ENCODE measurements at places on chromosomes 3 and 15.

- no peak for DNase-seq
These were observed 91.5 kb upstream of the C3orf80 start for GRCh38 chr3:160133757-160134156.

DNA sequence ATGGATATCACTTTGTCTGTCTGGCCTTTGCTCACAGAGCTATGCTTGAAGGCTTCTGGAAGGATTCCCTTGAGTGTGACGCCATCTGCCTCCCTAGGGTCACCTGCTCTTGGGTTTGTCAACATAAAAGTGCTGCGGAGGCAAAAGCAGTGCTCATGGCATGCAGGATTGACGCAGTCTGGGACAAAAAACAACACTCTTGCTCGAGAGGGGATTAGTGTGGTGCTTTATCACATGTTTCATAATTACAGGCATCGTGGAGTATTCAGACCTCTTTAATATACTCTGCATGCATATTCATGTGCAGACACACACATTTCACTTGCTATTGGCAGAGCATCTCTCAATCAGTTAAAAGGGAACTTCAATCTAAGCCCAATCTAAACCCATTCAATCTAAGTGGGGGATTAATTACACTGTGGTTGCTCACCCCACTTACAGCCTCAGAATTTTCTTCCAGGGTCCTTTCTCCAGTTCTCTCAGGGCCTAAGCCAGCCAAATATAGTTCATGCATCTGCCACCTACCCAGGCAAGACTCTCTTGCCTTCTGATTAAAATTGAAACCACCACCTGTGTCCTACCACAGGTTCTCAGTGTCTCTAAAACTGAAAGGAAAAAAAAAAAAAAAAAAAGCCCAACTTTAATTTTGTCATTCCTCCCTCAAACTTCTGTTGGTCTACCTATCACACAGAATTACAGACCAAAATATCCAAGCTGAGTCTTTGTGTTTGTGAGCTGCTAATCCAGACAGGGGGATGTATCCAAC is 75.6 kb downstream of the BFSP2 start:
- DNase-seq, result no peak

DNA sequence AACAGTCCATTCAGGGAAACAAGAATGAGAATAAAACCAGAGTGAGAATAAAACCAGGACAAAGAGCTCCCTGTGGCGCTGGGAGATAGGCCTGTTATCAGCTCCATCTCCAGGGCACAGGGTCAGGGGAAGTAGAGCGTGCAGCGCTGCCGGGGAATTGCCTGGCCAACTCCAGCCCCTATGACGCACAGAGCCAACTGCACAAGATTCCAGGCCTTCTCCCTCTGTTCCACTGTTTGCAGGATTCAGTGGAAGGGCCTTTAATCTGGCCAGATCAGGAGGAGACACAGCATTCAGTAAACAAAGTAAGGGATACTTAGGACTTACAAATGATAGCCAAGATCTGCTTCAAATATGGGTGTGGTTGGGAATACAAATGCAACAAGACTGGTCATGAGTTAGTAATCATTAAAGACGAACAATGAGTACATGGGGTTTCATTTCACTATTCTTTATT is 49.4 kb downstream of the ITGB5 start:
- DNase-seq, result no peak

GRCh38 chr3:195064300-195064931 is 206.5 kb downstream of the XXYLT1 start:
- DNase-seq, result no peak

DNA sequence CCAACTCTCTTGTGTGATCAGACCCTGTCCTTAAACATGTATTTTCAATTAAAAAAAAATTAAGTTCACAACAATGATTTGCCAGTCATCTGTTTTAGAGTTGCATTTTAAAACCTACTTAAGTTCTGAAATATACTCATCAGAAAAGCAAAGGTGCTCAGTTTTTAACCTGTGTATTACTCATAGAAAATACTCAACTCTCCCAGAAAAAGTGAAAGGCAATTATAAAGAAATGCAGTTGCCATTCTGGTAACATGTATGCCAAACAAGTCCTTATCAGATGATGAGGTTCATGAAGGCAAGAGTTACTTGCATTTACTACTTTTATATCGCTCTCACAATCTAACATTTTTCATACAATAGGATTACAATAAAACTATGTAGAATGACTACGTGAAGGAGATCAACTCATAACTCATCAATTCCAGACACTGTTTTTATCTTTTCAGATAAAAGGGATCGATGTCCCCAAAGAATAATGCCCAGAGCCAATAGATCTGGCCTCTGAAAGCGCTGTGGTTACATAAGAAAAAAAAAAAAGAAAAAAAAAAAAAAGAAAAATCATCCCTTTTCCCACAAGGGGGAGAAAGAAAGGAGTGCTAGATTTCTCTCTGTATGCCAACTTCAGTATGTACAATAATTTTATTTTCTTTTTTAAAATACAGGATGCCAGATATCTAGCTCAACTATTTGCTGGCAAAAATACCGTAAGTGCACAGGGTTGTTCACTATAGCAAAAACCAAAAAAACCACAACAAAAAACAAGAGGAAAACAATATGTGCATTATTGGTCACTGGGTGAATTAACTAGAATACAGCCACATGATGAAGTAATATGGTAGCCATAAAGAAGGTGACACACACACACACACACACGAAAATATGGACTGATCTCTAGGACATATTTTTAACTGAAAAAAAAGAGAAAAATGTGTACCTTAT is 137.4 kb downstream of the NR1I2 start:
- DNase-seq, result no peak

- no peak for DNase-seq
These were observed 164.1 kb upstream of the CHRNA7 start for GRCh38 chr15:31866248-31866647.

DNA sequence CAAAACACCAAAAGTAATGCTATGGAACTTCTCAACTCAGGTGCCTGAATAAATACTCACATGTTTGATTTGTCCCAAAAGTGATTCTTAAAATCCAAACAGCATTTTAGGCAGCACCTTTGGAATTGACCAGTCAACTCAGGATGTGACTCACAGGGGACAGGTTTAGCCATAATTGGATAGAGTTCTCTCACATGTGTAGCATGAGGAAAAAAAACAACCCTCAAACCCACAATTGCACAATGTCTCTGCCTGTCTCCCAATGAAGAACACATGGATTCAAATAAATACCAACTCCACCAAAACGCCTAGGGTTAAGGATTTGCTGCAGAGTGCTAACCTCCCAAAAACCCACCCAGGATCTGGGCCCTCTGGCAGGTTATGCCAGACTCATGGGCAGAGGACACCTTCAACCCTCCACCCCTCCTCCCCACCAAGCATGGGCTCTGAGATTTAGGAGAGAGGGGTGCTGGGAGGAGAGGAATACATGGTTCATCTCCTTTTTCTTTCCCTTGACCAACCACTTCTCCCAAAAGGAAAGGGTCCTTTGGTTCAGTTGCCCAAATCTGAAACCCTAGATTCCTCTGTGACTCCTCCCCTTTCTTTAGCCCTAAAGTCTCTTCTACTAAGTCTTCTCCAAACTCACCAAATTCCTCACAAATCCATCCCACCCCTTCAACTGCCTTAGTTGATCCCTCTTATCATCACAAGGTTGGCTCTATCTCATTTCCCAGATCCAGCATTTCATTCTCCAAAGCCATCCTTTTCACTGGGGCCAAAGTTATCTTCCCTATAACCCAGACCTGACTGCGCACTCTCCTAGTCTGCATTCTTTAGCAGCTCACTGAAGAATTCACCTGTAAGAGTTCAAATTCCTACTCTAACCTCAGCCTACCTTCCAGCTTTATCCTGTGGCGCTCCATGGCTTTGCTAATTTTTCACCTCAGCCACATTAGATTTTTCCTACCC is 7.7 kb downstream of the RYK start:
- DNase-seq, result no peak

DNA sequence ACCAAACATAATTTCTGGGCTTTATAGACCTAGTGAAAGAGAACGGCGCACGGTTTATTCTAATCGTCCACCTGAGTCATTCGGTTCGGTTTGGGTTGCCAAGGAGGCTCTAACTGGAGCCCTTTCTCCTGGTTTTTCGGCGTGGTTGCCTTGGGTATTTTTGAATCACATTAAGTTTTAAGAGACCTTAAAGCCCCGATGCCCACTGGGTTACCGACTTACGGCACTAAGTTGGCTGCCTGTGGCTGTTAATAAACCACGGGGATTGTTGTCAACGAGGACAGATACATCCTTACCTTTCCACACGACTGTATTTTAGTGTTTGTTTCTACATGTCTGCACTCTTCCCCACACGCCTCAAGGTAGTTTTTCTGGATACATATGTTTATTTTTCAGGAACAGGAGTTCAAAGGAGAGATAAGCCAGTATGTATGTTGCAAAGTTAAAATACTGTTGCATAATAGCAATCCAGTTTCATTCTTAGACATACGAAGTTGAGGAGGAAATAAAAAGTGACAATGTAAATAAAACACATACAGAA is 1.2 kb upstream of the ANP32A start:
- no peak for DNase-seq

DNA sequence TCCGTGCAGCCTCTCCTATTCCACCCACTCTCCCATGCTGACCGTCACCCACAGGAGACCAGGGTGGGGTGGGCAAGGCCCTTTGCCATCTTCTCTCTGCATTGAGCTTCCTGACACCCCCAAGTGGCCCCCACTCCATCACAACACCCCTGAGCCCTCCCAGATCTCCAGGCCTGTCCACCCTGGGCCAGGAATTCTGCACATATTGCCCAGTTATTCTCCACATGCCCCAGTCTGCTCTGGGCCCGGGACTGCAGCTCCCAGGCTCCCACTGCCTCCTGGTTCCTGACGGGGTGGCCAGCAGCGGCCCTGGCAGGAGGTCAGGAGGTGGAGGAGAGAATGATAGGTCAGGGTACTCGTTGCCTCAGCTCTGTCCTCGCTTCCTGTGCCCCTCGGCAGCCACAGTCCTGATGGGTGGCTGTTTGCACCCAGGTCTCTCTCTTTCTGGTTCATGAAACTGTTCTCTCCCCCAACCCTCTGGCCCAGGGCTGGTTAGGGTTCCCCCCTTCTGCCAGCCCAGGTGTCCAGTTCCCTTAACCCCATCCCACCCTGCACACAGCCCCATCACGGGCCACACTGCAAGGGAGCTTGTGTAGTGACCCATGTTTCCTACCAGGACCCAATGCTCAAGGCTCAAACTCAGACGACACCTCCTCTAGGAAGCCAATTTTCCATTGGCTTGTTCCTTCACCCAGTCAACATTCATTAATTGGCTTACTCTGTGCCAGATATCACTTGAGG is 47.3 kb downstream of the IQSEC1 start:
- no peak for DNase-seq

DNA sequence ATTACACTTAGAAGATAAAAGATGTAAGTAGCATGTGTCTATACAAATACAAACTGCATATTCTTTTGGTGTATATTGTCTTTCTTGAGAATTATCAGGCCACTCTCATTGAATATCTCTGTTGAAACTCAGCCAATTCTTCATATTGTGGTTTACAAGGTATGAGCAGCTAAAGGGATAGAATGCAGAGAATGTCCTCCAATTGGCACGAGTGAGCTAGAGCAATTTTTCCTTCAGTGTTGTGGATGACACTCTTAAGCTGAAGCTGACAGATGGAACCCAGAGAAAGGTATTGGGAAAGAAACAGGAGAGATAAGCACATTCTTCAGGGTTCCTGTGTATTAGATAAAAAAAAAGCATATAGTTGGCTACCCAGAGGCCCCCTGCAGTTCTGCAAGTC is 453.1 kb downstream of the EPHA3 start:
- DNase-seq, result no peak

DNA sequence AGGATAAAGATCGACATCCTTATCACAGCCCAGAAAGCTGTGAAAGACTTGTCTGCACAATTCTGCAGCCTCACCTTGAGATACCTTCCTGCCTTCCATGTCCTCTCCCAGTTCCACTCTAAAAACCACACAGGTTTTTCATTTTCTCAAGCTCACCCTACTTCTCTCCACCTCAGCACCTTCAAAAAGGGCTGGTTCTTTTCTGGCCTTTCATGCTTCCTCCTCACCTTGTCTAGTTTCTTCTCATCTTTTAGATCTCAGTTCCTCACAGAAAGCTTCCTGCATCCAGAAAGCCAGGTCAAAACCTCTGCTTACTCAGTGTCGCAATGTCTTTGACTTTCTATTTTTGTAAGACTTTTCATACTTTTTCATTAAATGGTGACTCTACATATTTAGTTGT is 140.2 kb upstream of the STT3B start:
- no peak for DNase-seq

GRCh38 chr3:167520266-167521005 is 46.6 kb upstream of the SERPINI2 start:
- no peak for DNase-seq

Measured in activated naive CD8-positive, alpha-beta T cell treated with anti-CD3 and anti-CD28 coated beads, Interleukin-2, amount 10 ng/mL, durations not matched to agents 7 days and 5 days (primary cell).